GM10248 (cell line): ENCODE measurements at places on chromosomes 6 and 20.

DNA sequence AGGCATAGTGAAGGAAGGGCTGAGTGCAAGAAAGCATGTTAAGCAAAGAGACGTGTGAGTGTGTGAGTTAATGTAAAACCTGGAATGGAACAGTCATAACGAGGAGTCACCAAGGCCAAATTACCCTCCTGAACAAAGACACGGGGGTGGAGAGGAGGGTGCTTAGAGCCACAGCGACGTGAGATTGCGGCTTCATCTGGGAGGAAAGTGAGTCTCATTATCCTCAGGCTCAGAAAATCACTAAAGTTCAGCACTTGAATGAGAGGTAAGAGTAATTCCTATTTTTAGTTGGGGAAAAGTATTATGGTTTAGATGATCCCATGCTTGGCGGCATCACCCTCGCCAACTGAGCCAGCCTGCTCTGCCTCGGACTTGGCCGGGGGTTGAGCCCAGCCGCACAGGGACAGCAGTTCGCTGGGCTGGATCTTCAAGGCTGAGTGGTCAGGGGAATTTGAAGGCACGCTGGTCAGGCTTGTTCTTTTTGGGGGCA is 136.6 kb downstream of the DTNBP1 start:
- peak; percentile 52 for DNase-seq

- DNase-seq, result no peak
Observed at GRCh38 chr6:11769244-11769643, 9.4 kb downstream of the ADTRP start.

DNA sequence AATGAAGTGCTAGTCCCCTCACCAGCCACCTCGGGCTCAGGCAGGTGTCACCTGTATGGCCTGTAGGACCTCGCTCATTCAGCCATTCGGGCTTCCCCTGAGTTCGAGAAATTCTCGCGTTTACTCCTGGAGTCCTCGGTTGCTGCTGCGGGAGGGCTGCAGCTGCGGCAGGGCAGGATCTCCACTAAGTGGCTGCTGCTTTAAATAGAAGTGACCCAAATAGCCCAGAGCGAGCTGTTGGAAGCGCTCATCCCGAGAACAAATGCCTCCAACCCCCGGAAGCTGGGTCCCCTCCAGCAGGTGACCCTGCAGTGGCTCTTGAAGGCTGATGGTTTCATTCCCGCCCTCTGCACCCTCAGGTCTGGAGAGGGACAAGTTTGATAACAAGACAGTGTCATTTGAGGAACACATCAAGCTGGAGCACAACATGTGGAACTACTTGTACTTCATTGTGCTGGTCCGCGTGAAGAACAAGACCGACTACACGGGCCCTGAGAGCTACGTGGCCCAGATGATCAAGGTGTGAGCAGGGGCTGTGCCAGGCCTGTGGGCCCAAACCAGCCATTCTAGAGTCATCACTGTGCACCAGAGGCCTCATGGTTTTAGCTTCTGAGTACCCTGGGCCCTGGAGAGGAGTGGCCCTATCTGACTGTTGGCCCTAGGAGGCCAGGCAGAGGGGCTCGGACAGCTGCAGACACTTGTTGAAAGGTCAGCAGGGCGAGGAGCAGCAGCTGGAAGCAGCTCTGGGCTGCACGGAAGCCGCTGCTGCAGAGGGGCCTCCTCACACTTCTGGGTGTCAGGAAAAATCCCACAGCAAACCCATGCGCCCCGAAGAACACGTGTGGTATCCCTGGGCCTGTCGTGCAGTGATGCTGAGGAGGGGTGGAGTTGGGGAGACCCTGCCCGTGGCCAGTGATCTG is 18.1 kb downstream of the UQCC2 start:
- no peak for DNase-seq

DNA sequence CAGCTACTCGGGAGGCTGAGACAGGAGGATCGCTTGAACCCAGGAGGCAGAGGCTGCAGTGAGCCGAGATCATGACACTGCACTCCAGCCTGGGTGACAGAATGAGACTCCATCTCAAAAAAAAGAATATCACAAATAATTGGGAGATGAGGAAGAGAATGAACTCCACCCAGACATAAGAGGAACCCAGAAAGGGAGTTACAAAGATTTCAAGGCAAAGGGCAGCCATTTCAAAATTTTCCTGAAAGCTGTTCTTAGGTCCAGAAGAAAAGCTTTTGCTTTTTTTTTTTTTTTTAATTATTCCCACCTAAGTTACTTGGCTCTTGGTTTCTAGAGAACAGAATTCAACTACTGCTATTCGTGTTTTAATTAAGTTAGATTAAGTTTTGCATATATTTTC is 23.8 kb downstream of the MYB start:
- no peak for DNase-seq

GRCh38 chr6:17741507-17741906 is 34.8 kb upstream of the NUP153 start:
- DNase-seq, result no peak

GRCh38 chr6:170523256-170524171 is 29.6 kb downstream of the PSMB1 start:
- DNase-seq, result no peak

GRCh38 chr6:158071121-158072082 is 89.7 kb downstream of the SYNJ2 start:
- no peak for DNase-seq

- no peak for DNase-seq
Observed at GRCh38 chr6:8181951-8182845, 79.8 kb upstream of the EEF1E1 start.

DNA sequence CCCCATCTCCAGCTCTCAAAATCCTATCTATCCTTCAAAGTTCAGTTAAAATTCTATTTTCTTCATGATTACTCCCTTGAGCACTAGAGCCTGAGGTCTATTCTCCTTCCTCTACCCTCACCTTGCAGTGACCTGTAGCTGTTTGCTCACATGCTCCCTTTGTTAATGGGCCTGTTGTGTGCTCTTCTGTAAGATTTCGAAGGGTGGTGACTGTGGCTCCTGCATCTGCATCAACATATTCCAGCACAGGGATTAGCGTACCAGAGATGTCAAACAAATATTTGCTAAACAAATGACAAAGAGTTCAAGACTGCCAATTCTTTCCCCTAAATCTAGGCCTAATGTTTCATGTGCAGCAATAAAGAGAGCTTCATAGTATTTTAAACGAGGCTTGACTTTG is 69.5 kb downstream of the ELOVL5 start:
- no peak for DNase-seq

DNA sequence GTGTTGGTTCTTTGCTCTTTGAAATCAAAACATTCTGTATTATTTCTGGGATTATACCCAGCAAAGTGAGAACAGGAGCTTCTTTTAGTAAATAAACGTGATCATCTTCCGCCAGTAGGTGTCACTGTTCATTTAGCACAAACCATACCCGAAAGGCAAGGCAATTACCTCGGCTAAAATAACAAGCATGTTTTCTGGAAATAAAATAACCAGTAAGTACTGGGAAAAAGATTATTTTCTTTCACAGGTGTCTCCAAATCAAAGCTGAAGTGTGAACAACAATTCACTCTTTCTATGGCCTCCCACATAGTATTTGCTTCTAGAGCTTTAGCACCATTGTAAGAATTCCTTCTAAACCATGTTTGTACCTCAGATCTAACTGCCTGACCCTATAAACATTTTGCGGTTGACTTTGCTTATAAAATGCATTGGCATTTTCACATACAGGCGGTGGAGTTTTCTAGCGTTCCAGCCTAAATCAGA is 144.6 kb upstream of the AGPAT4 start:
- DNase-seq, result peak; percentile 48

DNA sequence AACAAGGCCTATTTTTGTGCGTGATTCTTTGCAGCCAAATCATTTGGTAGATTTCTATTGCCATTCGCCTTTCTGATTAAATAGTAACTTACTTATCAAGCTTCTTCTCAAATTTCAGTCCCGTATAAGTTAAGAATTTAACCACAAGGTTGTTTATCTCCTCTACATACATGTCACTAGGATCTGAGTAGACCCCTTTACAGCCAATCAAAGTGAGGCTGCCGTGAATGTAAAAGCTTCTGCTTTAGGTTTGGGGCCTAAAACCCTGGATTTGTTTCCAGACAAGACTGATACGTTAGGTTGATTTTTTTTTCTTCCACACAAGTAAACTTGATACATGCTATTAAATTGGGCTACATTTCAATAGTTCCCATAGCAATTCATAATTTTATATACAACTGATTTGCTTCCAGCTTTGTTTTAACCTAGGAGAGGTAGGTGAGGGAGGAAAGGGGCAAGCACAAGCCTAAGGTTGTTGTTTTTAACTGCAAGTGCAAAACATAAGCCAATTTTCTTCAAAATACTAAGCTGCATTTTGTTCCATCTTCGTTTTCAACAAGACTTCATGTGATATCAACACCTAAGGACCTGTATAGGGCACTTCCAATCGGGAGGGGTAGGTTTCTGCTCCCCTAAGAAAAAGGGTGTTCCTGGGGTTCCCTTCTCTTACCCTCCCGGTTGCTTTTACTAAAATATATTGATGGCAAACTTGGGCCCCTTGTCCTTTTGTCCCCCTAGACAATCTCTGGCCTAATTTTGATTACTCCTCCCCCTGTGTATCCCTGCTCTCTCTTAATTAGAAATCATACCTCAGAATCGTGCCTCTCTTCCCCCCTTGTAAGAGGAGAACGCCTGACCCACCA is 1.7 kb downstream of the RANBP9 start:
- DNase-seq, result no peak

DNA sequence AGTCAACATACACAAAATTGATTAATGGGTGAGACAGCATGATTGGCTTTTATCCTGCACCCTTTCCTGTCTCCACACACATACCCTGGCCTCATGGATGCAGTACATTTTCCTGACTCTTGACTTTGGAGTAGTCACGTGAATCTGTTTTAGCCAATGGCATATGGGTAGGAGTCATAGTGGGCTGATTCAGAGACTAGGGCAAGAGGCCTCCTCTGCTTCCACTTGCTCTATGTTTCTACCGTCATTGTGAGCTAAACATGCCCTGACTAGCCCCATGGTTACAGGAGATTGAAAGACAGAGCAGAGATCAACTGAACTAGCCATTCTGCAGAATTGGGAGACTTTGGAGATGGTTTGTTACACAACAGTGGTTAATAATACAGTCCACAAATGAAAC is 850.0 kb downstream of the DHX35 start:
- no peak for DNase-seq

- peak; percentile 79 for DNase-seq
Observed at GRCh38 chr6:161370880-161371279, 97.0 kb upstream of the AGPAT4 start.

DNA sequence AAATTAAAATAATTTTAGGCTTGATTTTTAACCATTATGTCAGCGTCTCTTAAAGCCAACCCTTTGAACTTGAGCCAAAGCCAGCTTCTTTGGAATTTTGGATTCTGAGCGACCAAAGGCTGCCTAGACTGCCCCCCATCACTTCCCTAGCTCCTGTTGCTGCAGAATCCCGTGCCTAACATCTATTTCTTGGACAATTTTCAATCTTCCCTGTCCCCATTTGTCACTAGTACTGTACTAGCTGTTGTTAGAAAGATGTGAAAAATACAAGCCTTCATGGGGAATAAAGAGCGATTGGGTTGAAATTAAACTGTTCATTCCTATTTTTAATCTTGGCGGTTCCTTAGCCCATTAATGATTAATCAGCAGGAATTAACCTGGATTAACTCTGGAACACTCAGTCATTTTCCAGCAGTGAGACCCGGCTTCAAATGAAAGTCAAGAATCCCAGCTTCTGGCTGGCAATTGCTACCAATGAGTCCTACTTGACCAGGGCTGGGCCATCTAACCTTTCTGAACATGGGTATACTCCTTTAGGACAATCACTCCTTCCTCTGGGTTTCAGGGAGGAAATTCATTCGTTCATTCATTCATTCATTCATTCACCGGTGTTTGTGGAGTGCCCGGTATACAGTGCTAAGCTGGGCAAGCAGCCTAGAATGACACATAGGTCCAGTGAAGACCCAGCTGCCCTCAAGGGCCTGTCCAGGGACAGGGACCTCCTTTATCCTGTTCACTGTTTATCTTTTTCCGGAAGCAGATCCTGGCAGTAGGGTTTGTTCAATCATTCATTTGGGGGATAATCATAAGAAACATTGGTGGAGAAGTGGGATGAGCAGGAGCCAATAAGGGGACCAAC is 1.4 kb upstream of the RRBP1 start:
- no peak for DNase-seq

GRCh38 chr6:119894811-119895210 is 545.2 kb upstream of the MAN1A1 start:
- DNase-seq, result no peak

DNA sequence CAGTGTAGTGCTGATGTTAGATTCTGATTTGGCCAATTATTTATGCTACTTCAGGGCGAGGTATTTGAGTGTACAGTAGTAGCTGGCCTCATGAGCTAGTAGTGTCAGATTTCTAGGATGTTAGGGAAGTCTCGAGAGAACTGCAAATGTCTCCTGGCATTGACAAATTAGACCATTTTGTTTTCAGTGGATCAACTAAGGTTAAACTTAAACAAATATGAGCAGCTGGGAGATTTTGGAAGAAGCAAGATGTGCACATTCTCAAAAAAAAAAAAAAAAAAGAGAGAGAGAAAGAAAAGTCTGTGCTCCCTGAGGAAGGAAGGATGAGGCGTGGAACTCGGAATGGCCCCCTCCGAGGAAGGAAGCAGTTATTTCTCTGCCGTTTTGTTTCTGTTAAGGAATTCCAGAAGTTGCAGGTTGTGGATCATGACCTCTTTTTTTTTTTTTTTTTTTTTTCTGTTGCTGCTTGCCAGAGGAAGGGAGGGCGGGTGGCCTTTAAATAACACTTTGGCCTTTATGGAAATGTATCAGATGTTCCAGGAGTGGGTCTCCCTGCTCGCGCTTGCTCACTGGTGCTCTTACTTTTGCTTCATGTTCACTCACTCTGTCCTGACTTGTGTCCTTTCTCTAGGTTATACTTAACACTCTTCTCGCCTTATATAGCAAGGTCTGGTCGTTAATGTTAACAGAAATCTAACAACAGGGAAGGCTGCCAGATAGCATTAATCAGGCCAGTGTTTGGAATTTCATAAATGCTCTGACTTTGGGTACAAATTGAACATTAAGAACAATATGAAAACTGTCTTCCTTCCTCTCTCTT is 124.4 kb downstream of the TCP11 start:
- DNase-seq, result no peak

- no peak for DNase-seq
Observed at GRCh38 chr6:71997341-71997740, 111.0 kb downstream of the RIMS1 start.

DNA sequence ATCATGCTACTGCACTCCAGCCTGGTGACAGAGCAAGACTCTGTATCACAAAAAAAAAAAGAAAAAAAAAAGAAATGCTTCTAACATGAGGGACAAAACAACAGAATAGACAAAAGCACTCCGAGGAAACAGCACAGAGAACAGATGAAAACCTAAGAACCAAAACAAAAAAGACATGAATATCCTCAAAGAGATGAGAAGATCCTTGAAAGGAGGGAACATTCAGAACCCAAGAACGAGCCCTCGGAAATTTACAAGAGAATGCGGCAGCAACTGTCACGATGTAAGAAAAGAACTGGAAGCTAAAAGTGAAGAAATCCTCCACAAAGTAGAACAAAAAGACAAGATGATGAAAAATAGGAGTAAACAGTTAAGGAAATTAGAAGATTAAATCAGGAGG is 21.2 kb downstream of the ADA start:
- DNase-seq, result no peak
